Breast epithelium (tissue), 4 donors: ENCODE measurements at places on chromosomes 12 and 14.

- H3K27me3 ChIP-seq = no peaks in the 10 kb centered on the region
- no peak overlapping the region for H3K27ac ChIP-seq
- no peak for DNase-seq
- no peaks in the 10 kb centered on the region for H3K4me1 ChIP-seq
- no peaks in the 10 kb centered on the region for H3K36me3 ChIP-seq
Observed at GRCh38 chr14:92701826-92702225, 46.6 kb downstream of the LGMN start.

DNA sequence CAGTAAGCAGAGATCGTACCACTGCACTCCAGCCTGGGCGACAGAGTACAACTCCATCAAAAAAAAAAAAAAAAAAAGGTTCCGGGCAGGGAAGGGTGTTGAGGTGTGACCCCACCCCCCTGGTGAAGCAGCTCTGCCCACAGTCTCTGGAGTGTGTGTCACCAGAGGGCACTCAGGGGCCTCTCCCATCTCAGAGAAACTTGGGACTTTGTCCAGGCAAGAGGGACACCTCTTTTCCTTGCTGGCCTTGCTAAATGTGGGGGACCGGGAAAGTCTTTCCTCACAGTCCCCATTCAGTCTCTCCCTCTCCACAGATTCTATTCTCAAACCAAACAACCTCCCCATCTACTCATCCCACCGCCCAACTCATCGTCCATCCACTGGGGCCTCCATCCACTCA, 43.6 kb downstream of the RFLNA start:
- no peak overlapping the region for H3K4me3 ChIP-seq
- DNase-seq = no peak
- H3K27ac ChIP-seq = no peak overlapping the region
- peaks cover 16% of the 10 kb centered on the region for H3K36me3 ChIP-seq
- no peaks in the 10 kb centered on the region for H3K4me1 ChIP-seq

- no peaks in the 10 kb centered on the region for H3K27me3 ChIP-seq
- no peak overlapping the region for H3K27ac ChIP-seq
- no peaks in the 10 kb centered on the region for H3K4me1 ChIP-seq
- no peak for DNase-seq
- H3K36me3 ChIP-seq = no peaks in the 10 kb centered on the region
Observed at GRCh38 chr12:93115198-93115601, 186.1 kb upstream of the EEA1 start.

DNA sequence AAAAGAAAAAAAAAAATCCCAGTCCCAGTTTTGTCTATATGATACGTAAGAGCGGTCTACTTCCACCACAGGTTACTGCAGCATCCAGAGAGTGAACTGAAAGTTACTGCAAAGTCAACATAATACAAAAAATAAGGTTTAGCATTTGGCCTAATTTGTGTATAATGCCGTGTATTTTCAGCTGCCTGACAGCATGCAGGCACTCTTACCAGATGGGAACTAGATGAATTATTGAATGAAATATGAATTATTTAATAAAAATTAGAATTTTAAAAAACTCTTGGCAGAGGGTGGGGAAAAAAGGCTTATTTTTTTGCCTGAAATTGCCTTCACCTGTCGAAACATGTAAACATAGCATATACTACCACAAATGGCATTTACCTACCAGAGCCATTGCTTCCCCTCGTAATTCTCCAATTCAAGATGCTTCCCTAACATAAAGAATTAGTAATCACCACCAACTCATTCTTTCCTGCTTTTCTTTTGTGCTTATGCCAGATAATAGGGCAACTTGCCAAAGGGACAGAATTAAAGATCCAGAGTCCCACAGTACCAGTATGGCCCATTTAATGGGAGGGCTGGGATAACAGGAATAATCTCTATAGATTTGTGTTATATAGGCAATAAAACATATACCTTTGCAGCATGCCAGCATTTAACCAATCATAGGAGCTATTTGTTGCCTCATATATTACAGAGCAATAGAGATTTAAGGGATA, 31.1 kb downstream of the ATF7 start:
- no peaks in the 10 kb centered on the region for H3K27me3 ChIP-seq
- peaks cover 13% of the 10 kb centered on the region for H3K4me1 ChIP-seq
- no peak for DNase-seq
- no peak overlapping the region for H3K27ac ChIP-seq
- no peaks in the 10 kb centered on the region for H3K36me3 ChIP-seq
- H3K4me3 ChIP-seq = no peak overlapping the region

- no peak overlapping the region for H3K27ac ChIP-seq
- no peak overlapping the region for H3K4me3 ChIP-seq
- H3K27me3 ChIP-seq = no peaks in the 10 kb centered on the region
- H3K36me3 ChIP-seq = no peaks in the 10 kb centered on the region
- H3K4me1 ChIP-seq = no peaks in the 10 kb centered on the region
Observed at GRCh38 chr12:60230056-60230455, 634.2 kb downstream of the SLC16A7 start.

DNA sequence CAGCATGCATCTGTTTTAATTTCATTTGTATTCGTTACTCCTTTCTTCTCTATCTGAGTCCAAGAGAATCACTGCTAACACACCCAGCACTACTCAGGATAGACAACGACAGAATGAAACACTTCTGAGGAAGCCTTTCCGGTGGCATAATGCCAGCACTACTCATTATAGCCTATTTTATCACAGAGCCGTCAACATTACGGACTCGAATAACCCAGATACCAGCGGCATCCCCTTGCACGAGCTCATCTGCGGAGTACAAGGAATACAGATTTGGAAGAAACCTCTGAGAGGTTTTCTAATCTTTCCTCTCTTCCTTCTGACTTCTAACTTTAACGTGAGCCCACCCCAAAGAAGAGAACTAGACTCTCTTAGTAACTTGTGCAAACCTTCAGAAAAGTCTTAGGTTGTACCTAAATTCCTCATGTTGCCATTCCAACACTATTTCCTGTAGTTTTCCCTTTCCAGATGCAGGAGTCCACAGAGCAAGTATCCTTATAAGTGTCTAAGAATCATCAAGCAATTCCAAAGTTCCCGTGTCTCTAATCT, 248.1 kb downstream of the APAF1 start:
- no peak for DNase-seq
- no peaks in the 10 kb centered on the region for H3K36me3 ChIP-seq
- no peak overlapping the region for H3K27ac ChIP-seq
- H3K4me3 ChIP-seq = no peak overlapping the region
- H3K4me1 ChIP-seq = no peaks in the 10 kb centered on the region
